ENCODE measurements at places on chromosomes 6 and 20.
A peak's percentile ranks its signal among the peaks of the same experiment; 100 is the strongest.

- DNase-seq = peak; percentile 90
These were observed at the start of gene KCNK5 for GRCh38 chr6:39228992-39229767. TSS of gene KCNK5 (minus strand) at chr6:39229475. CDS start at chr6:39229111, 364 bp downstream.

GRCh38 chr20:19864130-19864529, 106.1 kb downstream of the RIN2 start:
- no peak for DNase-seq

DNA sequence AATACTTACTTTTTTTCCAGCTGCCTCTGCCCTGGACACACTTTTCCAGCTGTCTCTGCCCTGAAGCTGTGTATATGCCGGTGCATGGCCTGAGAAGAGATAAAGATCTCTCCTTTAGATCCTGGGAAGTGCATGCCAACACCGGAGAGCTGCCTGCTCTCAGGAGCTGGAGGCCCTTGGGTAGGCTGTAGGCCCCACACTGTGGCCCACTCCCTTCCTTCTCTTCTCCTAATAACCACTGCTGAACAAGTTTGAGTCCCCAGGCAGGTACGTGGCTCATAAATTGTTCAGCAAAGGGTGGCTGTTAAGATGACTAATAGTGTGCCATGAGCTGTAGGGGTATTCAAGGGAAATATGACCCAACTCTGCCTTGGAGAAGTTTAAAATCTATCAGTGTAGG, 102.5 kb downstream of the CD24 start:
- DNase-seq = no peak

- DNase-seq = no peak
These were observed 7.4 kb upstream of the COX4I2 start for GRCh38 chr20:31630187-31630790.

- DNase-seq = no peak
These were observed 2.0 kb upstream of the CST9L start for GRCh38 chr20:23570178-23570760.

- DNase-seq = peak; percentile 68
These were observed at the start of gene ITPR3 for GRCh38 chr6:33620856-33621710. TSS of gene ITPR3 (plus strand) at chr6:33621322. CDS start at chr6:33621603, 281 bp downstream.

DNA sequence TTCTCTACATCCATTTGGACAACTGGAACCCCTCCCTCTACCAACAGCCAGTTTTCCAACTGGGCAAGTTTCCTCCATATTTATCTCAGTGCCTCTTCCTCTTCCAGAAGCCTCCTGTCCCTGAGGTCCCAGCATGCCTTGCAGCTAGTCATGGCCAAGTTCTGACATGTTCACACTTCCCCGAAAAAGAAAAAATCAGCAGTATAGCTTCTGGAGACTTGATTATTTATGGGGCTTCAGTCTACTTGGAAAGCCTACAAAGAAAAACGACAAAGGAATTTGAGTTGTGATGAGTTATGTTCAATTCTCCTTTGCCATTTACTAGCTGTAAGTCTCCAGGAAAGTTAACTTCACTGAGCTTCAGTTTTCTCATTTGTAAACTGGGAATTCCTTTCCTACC, 406.5 kb downstream of the MAFB start:
- no peak for DNase-seq

DNA sequence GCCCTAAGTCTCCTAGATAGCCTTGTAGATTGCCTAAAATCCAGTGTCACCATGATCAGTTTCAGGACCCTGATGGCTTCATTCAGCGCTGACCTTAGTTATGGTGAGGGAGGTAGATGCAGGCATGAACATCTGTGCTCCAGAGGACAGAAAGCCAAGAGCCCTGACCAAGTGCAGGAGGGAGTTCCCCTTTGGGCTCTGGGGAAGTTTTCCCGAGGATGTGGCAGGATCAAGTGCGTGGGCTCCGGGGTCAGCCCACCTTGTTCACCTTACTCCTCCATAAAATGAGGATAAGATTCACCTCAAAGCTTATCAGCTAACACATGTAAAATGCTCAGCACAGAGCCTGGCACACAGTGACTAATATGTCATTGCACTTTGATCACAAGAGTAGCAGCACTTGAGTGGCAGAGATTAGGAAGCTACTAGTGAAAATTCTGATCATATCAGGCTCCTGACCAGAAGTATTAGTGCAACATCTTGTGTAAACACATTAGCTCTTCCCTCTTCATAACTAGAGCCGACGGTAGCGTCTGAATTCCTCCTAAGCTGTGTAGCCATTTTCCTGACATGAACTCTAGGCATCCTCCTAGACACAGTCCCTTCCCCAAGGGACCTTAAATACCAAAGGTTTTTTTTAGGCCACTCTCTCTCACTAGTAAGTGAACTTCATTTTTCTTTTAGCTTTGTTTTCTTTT, 125.2 kb downstream of the SULF2 start:
- DNase-seq = no peak

DNA sequence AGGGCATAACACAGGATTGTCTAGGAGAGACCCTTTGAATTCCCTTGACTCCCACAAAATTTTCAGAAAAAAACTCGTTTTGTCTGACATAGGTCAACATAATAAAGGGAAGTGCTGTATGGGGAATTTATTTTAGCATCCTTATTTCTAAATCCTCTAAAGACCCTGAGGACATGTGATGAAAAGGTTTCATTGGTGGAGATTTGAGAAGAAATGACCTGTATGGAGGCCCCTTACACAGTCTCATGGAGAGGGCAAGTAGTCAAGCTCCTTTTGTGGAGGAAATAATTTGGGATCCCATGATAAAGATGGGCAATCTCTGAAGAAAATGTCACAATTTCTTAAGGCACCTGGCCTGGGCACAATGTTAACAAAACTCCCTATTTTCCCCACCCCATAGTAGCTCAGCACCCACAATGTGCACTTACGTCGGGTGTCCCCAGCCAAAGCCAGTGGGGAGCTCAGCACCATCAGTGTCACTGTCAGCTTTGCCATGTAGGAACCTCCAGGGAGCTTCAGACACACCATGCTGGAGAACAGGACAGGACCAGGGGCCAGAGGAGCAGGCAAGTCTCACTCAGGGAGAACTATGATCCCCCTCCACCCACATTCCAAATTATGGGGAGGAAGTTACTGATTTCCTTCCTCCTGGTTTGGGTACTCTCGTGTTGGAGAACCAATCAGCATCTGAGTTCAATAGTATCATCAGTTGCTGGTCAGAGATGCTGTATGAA, at the start of gene HLA-DRB5:
HLA-DRB5 (minus strand) TSS at position 591 of the 734 bp plus-strand sequence; CDS start at position 528, 63 bp downstream.
- DNase-seq = no peak

GRCh38 chr20:63598479-63599395, 24.7 kb upstream of the HELZ2 start:
- no peak for DNase-seq

- DNase-seq = peak; percentile 44
These were observed 44.9 kb downstream of the IRF4 start for GRCh38 chr6:436308-437036.

DNA sequence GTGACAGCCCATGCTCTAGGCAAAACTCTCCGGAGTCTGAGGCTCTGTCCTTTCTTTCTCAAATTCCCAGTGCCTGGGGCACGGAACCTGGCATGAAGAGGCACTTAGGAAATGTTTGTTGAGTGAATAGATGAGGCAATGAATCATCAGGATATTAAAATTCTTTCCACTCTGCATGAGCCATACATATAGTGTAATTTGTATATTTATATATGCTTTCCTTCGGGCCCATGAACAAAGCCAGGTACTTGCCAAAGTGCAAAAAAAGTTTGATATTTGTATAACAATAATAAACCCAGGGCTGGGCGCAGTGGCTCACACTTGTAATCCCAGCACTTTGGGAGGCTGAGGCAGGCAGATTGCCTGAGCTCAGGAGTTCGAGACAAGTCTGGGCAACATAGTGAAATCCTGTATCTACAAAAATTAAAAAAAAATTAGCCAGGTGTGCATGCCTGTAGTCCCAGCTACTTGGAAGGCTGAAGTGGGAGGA, 212.3 kb upstream of the ZNF217 start:
- DNase-seq = no peak

GRCh38 chr6:11689847-11690246, 88.8 kb downstream of the ADTRP start:
- no peak for DNase-seq

All from activated naive CD4-positive, alpha-beta T cell treated with anti-CD3 and anti-CD28 coated beads, Interleukin-2, amount 50 U/mL, for 72 hours (primary cell).